ENCODE measurements at places on chromosomes 6 and 20.

- no peak for DNase-seq
Measured at GRCh38 chr20:43941476-43942200, 27.0 kb downstream of the TOX2 start.

GRCh38 chr20:59645761-59646171 lies 41.4 kb downstream of the PHACTR3 start:
- no peak for DNase-seq

DNA sequence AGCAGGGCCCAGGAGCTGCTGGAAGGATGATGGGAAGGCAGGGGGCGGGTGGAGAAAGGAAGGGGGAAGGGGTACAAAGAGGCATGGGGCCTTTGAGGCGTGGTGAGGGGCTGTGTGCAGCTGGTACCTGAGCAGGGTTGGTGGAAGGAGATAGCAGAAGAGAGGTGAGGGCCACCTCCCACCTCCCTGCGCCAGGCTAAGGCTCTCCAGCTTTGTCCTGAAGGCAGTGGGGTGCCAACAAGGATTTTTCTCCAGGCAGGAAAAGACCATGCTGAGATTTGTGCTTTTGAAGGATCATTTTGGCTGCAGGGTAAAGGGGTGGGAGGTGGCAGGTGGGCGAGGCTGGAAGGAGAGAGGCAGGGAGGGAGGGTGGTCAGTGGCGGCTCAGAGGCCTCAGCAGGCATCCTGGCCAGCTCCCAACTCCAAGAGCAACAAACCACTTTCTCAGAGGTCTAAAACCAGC lies 40.8 kb downstream of the NOL4L start:
- DNase-seq, result no peak

GRCh38 chr6:32851025-32851424 lies 2.5 kb downstream of the TAP1 start:
- no peak for DNase-seq

DNA sequence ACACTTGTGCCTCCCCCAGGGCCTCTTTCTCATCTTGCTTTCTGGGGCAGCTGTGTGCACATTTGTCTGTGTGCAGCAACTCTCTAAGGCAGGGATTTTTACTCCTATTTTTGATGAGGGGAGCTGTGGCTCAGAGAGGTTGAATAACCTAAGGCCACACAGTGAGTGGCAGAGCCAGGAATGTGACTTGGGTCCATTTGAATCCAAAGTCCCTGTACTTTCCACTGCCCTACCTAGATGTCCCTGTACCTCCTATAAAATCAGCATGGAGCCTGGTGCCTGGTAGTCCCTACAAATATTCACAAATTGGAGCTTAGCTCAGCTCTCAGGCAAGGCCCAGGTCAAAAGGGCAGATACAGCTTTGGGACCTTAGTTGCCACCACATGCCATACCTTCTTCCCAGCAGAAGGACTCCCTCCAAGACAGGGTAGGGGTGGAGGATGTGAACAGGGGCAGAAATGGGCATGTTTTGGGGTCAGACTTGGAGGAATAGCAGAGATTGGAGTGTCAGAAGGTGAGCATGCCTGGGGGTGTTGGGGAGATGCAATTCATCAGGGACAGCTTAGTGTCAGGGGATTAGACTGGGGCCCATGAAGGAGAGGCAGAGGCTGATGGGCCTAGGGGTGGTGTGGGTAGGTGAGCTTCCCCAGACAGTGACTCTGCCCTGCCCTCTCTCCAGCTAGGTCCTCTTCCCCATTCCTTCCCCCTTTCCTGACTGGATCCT lies 4.1 kb upstream of the VEGFA start:
- no peak for DNase-seq

DNA sequence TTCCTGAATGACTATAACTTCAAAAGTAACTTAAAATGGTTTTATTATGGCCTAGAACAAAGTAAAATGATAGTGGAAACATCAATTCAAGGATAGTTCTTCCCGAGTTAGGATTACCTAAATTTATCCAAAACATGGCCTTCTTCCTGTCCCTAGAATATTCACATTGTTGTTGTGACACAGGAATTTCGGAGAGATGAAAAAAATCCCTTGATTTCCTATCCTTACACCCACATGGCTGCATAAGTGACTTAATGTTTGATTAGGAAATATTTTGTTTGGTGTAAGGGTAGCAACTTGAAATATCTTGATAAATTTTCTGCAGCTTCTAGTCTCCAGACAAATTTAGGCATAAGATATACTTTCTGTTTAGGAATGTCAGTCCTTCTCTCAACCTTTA lies 27.8 kb downstream of the ZNF451 start:
- no peak for DNase-seq

- DNase-seq, result no peak
Measured at GRCh38 chr6:149969635-149970034, 5.9 kb downstream of the ULBP1 start.

DNA sequence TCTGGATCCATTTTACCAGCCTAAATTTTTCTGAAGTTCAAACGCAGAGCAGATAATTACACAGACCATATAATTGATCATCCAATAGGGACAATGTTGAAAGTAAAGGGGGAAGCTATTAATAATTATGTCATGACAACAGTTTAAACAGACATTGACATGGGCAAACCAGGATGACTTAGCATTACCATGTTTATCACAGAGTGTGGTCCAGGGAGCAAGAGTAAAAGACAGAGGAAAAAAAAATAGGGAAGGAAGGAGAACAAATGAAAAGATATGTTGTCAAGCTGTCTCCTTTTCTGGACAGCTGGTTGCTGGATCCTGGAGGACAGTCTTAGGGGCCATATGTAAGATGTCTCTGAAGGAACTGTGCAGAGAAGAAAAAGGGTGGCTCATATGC lies 69.4 kb upstream of the FBXL4 start:
- no peak for DNase-seq

DNA sequence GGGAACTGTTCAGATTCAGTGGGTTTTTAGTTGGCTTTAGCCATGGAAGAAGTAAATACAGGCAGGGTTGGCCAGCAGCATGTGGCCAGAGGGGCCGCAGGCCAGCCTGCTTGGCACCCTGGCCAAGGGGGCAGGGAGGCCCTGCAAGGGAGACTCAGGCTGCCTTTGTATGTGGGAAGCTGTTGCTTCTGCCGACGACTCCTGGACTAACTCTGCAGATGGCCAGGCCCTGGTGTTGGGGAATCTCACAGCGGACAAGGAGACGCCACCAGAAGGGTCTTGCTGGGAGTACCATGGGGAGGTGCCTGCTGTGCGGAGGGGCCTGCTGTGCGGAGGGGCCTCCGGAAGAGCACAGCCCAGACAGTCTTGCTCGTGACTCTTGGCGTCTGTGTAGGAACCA lies 25.2 kb downstream of the PYGB start:
- DNase-seq, result no peak

DNA sequence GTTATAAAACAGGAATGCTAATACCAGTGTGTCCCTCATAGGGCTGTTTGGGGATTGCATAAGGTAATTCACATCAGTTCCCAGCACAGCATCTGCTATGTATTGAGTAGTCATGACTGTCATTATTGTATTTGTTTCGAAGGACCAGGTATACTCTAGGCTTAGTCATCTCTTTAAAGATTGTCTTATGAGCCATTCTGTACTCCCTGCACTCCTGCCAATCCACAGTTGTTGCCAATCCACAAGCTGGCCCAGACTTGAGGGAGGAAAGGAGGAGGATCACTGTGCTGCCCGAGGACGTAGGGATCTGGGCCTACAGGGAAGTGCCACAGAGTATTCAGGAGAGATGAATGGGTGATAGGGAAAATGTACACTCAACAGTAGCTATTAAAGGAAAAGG lies 113.0 kb upstream of the TIAM2 start:
- DNase-seq, result no peak

DNA sequence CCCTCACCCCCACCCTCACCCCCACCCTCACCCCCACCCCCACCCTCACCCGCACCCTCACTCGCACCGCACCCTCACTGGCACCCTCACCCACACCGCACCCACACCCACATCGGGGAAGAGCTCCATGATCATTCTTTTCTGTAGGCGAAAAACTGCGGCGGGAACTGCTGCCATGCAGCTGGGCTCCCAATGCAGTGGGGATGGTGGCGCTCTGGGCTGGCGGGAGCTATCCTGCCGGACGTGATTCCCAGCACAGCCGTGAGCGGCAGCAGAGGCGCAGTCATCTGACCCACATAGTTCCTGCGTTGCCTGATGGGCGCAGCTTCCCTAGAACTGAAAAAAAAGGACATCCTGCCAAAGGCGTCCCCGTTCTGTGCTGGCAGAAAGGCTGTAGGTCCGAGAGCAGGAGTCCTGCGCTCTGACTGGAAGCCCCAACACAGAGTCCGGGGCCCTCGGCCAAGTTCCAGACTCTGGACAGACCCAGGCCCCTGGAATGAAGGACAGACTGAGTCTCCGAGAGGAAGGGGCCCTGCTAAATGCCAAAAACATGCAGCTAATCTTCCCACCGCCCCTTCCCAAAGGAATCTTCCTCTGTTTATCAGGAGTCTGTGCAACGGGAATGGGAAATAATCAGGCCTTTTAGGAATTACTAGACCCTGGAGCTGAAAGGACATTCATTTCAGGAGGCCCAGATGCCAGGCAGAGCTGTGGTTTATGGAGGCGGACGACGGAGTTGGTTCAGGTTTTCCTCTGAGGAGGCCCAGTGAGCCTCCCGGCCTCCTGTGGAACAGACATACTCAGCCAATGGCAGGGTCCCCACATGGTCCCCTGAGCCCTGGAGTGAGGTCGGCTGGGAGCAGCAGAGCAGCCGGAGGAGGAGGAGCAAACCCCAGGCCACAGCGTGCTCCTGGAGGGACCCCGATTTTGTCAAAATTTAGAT lies 14.1 kb upstream of the TCFL5 start:
- DNase-seq, result no peak

DNA sequence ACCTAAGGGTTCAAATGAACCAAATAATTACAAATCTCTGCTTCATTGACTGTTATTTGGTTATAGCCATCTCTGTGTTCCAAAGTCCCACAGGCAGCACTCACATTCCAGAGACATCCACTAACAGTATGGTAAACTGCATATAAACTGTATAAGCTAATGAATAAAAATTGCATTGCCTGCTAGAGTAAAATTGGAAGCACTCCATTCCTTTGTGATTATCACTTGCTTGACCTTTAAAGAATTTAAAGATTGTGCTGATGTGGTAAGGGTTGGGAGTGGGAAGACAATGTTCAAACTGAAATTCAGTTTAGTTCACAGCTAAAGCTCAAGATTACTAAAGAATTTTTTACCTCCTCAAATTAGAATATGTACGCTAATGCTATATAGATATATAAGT lies 31.0 kb upstream of the OSTM1 start:
- no peak for DNase-seq

GRCh38 chr20:62971950-62972844 lies 19.7 kb downstream of the SLC17A9 start:
- peak; percentile 80 for DNase-seq

- DNase-seq, result no peak
Measured at GRCh38 chr20:23515250-23515939, 24.5 kb downstream of the CST8 start.

GRCh38 chr6:151627689-151628444 lies 134.1 kb downstream of the CCDC170 start:
- no peak for DNase-seq

- peak; percentile 73 for DNase-seq
Measured at GRCh38 chr20:33291830-33292355, 8.9 kb downstream of the BPIFB1 start.

DNA sequence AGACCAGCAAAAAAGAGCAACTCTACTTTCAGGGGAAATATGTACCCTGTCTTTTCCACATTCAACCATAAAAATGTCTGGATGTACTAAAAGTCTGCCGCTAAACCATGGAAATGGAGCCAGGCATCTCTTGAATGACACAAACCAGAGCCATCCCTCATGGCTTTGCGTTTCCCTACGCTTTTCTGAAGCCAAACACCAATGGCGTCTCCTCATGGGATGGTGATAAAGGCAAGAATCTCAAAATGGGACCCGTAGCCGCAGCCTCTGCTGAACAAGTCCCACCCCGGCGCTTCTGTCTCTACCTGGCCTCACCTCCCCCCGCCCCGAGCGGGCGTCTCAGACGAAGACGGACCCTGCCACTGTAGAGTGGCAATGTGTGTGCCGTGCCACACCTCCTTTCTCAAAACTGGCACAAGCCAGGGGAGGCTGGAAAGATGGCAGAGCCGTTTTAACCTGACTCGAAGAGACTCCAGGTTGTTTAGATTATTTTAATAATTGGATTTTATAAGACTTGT lies 80.3 kb upstream of the AFDN start:
- DNase-seq, result no peak

GRCh38 chr6:89085409-89086205 lies 5.1 kb downstream of the PNRC1 start:
- DNase-seq, result no peak
